ENCODE measurements at places on chromosomes 7 and 10.

GRCh38 chr10:62852961-62853702, 37.0 kb upstream of the EGR2 start:
- no peak for DNase-seq

DNA sequence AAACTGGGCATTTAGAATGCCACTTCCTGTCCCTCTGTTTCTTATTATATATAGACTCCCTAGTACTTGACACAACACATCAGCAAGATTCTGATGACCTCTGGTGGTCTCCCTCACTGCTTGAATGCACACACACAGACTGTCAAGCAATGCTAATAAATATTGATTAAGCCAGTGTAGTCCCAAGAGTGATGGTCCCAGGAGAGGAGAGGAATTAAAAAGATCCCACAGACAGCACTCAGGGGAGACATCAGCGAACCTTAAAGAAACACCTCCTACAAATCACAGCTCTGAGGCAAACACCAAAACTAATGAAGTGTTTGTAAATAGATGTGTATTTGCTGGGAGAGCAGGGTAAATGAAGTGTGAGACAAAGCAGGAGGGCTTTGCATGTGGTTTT, 1291.2 kb downstream of the XPNPEP1 start:
- no peak for DNase-seq

DNA sequence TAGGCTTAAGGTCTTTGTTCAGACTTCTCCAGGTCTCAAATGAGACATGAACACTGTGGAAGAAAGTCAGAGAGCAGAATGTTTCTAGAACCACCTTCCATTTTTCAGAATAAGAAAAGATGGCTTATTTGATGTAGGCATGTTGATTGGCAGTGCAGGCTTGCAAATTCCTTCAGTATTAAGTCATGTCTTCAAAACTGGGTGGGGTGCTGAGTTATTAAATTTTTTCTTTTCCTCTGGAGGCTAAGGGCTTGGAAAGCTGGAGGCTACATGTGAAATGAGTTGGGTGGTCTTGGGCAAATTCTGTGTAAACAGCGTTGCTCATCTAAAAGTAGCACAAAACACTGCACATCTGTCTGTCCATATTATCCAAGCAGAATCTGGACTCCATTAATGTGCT, 62.8 kb downstream of the PRTFDC1 start:
- DNase-seq = no peak

- DNase-seq = no peak
These were observed 7.3 kb downstream of the FAM20C start for GRCh38 chr7:199483-200249.

GRCh38 chr7:77655836-77656455, 40.3 kb upstream of the RSBN1L start:
- peak; percentile 17 for DNase-seq

DNA sequence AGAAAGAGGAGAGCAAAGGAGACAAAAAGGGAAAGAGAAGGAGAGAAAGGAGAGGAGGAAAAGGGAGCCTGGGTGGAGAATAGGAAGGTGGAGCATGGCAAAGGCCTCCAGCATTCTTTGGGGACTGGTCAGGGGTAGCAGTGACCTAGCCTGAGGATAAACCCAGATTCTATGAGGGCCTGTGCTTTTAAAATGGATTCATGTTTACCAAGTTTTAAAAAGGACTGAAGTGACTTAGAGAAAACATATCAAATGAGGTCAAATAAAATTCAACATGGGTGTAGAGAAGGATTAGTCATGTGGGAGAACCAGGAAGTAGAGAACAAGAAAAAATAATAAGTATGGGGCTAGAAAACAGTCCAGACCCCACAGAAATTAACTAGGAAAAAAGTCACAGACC, 20.7 kb downstream of the CREB3L2 start:
- DNase-seq = no peak

DNA sequence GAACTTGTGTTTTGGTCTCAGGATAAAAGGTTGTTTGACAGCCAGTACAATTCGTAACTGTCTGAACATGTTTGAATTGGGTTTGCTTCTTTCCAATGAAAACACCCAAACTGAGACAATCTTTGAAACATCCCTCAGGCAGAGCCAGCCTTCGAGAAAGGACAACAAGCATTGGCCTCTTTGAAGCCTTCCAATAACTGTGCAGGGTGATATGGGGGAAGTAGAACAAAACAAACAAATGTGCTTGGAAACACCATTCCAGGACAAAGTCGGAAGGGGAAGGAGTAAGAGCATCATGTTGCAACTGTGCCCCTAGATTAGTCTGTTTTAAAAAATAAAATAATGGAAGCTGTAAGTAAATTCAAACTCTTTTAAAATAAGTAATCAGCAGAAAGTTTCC, 39.5 kb downstream of the IL2RA start:
- no peak for DNase-seq

DNA sequence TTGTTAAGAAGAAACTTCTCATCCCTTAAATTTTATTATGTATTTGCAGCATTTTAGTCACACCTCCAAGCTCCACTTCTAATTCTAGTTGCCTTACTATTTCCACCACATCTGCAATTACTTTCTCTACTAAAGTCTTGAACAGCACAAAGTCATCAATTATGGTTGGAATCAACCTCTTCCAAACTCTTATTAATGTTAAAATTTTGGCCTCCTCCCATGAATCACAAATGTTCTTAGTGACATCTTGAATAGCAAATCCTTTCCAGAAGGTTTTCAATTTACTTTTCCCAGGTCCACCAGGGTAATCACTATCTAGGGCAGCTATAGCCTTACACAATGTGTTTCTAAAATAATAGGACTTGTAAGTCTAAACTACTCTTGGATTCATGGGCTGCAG, 126.3 kb upstream of the POM121L12 start:
- no peak for DNase-seq

GRCh38 chr10:88652616-88653015, 11.6 kb upstream of the LIPF start:
- no peak for DNase-seq

- no peak for DNase-seq
These were observed 172.3 kb downstream of the ADAM12 start for GRCh38 chr10:126215746-126216631.

DNA sequence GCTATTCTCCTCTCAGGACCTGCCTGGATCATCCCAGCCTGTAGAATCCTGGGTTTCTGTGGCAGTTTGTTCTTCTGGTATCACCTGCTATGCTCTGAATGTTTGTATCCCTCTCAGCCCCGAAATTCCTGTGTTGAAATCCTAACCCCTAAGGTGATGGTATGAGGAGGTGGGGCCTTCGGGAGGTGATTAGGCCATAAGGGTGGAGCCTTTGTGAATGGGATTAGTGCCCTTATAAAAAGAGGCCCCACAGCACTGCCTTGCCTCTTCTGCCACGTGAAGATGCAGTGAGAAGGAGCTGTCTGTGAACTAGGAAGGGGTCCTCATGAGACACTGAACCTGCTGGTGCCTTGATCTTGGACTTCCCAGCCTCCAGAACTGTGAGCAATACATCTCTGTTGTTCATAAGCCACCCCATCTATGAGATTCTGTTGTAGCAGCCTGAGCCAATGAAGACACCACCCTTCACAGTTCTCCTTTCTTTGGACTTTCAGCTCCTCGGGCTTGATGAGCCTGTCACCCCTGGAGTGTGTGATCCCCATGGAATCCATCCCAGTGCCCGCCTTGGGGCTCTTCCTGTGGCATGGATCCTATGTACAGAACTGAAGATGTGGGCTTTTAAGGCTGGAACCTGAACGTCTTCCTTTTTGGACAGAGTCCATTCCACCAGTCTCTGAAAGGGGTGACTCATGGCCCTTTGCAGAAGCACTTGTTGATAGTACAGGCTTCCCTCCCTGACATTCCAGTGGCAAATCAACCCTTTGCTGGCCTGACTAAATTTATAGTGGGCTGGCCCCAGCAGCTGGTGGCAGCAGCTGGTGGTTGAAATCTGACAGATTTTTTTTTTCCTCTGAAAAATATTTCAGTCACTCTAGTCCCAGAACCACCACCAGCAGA, 138.0 kb downstream of the TACC2 start:
- peak; percentile 89 for DNase-seq

DNA sequence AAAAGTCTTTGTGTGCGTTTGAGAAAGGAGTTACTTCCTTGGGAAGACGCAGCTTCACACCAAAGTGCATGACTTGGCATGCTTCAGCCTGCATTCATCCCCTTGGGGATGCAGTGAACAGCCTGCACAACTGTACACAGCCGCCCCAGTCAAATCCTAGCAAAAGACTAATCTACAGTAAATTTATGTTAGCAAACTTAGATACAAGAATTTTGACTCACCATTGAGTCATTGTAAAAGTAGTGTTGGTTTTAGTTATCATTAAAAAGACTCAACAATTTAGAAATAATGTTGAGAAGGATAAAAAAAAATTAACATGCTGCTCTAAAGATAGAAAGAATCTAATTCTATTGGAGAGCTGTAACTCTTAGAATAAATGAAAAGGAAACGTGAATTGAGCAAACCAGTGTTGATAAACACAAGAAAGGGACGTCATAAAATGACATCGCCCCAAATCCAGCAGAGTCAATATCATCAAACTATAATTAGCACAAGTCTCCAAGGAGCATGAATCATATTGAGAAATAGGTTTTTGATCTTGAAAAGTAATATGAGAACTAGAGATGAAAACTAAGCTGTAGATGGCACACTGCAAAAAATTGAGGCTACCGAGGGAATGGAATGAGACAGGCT, 11.9 kb upstream of the OPTN start:
- DNase-seq = peak; percentile 79

- DNase-seq = no peak
These were observed 89.7 kb upstream of the ZPBP start for GRCh38 chr7:50182759-50183158.

- no peak for DNase-seq
These were observed 113.5 kb downstream of the AHR start for GRCh38 chr7:17411922-17412321.

DNA sequence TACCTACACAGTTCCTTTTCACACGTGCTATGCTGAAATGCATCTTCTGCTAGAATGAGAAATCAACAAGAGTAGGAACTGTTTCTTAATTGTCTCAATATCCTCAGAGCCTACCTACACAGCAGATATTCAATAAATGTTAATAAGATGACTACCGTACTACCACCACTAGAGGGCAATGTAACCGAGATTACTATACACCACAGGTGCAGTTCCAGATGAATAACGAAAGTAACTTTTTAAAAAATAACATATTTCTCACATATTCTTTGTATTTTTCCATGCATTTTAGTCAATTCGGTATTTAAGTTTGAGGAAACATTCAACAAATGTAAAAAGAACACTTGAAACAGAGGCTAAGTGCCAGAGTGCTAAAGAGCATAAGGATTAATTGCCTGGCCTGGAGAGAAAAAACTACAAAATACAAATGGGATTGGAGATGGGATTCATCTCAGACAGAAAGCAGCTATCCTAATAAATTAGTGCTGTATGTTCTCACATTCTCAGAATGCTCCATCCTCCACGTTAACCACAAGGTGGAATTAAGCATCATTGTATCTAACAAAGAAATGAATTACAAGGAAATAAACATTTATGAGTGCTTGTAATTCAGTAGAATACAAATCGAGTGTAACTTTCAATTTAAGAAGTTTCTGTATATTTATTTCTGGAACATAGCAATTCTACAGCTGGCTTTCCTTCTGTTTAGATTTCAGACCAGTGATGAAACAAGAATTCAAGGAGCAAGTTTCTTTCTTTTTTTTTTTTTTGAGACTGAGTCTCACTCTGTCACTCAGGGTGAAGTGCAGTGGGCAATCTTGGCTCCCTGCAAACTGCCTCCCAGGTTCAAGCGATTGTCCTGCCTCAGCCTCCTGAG, 20.3 kb upstream of the HECTD2 start:
- DNase-seq = peak; percentile 38

DNA sequence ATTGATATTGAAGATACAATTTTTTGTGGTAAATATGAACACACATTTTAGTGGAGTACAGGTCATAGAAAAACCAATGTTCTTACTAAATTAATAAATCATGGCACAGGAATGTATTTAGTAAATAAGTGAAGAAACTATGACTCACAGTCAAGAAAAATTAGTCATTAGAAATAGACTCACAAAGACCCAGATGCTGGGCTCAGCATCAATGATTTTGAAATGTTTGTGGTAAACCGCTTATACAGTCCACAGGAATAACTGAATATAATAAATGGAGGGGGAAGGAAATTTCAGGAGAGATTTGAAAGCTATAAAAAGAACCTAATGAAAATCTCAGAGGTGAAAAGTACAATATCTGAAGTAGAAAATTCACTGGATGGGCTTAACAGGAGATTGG, 138.3 kb upstream of the ADCY1 start:
- DNase-seq = peak; percentile 43

GRCh38 chr10:70480239-70480861, 1.8 kb downstream of the PALD1 start:
- DNase-seq = no peak

- DNase-seq = no peak
These were observed 41.2 kb downstream of the NRCAM start for GRCh38 chr7:108415084-108415483.

GRCh38 chr7:111678986-111679385, 116.7 kb upstream of the IMMP2L start:
- peak; percentile 33 for DNase-seq

- no peak for DNase-seq
These were observed 13.3 kb downstream of the BEND7 start for GRCh38 chr10:13515467-13515866.

DNA sequence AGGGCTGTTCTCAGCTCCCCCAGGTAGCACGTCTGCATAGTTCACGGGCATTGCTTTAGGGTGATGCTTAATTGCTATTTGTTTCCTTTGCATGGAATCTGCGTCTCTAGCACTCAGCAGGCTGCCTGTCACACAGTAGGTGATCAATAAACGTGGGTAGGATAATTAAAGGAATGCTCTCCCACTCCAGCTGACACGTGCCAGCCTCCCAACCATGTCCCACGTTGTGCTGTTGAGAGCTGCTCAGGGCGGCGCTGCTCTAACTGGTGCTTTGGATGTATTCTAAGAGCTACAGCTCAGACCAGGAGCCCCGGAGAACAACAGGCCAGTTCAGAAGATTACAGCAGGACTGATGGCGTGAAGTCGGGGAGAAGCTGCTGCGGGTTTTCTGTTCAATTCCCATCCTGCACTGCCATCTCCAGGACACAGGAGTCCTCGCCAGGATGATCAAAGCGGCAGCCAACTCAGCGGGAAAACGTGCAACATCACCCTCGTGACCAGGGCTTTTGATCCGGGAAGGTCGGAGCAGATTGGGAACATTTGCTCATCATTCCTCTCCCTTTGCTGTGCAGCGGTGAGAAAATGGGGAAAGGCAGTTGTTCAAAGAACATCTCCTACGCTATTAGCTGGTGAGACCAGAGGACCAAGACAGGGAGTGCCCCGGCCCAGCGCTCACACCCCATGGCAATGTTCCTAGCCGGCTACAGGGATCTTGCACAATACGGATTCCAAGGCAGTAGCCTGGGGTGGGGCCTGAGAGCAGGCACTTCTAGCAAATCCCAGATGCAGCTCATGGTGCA, 50.5 kb upstream of the FOXK1 start:
- peak; percentile 84 for DNase-seq

- no peak for DNase-seq
These were observed 283.8 kb upstream of the C7orf33 start for GRCh38 chr7:148306759-148307158.
